Lower leg skin (tissue), 4 donors: ENCODE measurements at places on chromosomes 1 and 21.

DNA sequence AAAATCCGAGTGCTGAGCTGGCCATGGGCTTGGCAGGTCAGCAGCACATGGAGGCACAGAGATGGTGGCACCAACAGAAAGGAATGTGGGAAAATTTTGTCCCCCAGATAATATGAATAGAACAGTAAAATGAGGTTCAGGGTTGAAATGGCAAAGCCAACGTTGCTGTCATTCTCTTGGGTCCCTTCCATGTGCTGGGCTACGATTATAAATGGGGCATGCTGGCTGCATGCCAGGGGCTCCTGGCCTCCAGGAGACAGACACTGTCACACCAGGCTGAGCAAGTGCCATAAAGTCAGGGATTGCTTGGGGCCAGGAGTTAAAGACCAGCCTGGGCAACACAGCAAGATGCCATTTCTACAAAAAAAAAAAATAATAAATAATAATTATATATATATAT, 77.1 kb downstream of the TOMM20 start:
- DNase-seq, result no peak

GRCh38 chr1:197451381-197451780, 183.3 kb downstream of the CRB1 start:
- no peak for DNase-seq

- no peak for DNase-seq
Observed at GRCh38 chr1:212827831-212828278, 19.6 kb downstream of the SPATA45 start.

DNA sequence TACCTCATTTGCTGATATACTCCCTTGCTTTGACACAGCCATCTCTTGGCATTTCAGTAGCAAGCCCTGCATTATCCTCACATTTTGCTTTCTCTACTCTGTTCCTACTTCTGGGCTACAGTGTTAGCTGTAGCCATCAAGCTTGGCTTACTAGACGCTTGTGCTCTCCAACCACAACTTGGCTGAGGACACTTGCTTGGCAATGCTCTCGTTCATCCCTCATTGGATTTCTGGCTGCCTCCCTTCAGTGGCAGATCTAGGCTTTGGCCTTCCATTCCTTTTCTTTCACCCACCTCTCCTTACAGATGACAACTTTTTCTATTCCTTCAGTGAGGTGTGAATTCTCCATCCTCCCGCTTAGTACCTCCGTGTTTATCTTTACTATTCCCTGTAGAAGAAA, 428.7 kb upstream of the LRRC7 start:
- DNase-seq, result no peak

DNA sequence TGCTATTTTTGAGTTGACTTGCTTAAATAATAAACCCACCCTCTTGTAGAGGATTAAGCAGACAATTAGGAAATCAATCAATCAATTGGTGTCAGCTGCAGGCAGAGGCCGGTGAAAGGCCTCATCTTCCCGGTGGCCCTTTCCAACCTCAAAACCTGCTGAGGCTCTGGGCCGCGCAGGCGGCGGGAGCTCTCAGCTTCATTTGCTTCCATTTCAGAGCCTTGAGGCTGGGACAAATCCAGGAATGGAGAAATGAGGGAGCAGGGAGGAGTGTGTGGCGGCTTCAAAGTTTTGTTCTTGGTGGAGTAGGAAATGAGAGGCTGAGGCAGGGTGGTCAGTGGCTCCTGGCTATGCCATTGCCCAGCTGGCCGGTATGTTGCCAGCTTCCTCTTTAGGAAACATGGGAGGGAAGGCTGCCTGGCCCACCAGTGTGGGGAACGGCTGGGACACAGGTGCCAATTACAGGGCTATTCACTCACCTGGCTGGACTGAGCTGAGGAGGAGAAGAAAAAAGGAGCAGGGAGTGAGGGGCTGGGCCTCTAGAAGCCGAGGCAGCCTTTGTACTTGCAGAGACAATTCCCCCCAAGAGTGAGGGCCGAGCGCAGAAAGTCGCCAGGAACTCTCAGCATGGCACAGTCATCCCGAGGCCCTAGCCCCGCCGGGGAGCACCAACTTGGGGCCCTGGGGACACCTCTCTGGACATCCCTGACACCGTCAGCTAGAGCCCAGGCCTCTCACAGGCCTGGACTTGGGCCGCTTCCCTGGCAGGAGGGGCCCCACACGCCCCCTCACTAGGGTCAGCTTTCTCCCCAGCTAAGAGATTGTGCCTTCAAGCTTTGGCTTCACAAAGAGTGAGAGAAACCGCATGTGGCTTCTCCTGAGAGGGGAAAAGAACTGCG, 4.4 kb downstream of the POU3F1 start:
- DNase-seq, result no peak

DNA sequence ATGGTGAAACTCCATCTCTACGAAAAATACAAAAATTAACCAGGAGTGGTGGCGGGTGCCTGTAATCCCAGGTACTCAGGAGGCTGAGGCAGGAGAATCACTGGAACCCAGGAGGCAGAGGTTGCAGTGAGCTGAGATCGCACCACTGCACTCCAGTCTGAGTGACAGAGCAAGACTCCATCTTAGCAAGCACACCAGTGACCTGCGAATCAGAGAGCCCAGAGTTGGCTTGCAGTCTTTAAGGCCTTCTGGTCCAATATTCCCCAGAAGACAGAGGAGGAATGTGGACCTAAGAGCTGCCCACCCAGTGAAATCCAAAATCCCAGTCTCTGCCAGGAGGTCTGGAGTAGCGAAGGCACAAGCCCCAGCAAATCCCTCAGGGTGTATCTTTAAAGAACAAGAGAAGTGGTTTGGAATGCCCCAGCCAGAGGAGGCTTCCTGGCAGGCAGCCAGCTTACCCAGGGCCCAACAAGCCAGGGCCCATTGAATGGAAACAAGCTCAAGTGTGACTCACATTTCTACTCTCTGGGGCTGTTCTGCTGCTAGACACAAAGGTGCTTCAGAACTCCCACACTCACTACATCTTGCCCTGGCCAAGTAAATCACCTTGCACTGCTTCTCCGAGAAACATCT, 23.9 kb downstream of the GPR161 start:
- peak; percentile 85 for DNase-seq

DNA sequence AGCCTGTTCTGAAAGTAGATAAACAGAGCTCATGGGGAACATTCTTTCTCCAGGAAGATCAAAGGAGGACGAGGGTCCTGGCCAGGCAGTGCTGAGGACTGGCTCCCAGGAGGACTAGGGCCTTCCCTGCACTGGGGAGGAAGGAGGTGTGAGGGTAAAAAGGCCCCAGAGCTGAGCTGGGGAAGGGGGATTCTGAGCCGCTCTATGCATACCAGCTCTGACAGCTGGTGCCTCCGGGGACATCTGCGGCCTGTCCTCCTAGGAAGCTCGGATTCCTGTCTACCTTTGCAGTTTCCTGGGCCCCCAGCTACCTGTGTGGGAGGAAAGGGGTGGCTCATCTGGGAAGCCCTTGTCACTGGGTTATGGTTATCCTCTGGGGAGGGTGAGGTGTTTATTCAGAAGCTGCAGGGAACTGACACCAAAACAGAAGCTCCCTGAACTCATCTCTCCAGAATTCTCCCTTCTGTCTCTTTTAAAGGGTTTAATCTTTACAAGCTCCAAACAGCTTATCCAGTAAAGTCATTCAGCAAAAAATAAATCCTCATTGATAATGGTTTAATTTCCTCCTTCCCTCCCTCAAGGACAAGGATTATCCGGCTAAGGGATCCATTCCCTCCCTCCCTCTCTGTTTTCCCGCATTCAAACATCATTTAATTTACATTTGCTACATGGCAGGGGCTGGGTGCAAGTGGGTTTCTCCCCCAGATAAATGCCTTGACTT, 31.0 kb downstream of the NENF start:
- no peak for DNase-seq

- DNase-seq, result no peak
Observed at GRCh38 chr1:29823561-29823960, 587.2 kb downstream of the PTPRU start.

DNA sequence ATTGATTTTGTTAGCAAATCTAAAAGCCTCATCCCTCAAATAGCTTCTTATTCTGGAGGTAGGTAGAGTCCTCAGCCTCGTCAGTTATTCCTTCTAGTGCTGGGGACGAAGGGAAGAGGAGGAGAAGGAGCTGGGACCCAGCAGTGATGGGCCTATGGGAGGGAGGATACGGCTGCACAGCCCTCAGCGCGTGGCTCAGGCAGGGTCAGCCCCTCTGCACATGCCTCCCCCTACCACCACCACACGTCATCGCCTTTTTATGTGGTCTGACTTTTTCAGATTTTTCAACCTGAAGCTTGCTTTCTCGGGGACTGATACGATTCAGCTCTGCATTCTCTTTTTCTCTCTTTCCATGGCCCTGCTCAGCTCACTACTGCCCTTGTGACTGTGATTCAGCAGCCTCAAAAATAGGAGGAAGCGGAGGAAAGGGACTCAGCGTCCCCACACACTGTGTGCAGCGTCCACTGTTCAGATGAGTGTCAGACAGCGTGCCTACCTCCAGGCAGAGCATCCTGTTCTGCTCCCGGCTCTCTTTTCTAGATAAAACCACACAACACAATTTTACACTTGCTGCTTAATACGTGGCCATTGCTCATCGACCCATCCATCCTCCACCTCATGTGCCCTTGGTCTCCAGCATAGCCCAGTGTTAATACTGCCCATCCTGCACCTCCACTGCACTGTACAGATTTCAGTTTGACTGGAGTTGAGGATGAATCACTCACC, 827 bp downstream of the OR2B11 start:
- no peak for DNase-seq
